Large intestine (tissue), 12 donors: ENCODE measurements at places on chromosomes 5 and 9. TPM values are rescaled to one million over a fixed set of nuclear protein-coding genes. Genes with fewer than 3 reads are reported as not detected.

GRCh38 chr9:29830821-29831220 is 2257.5 kb upstream of the C9orf72 start:
- peak; percentile 28 for DNase-seq

DNA sequence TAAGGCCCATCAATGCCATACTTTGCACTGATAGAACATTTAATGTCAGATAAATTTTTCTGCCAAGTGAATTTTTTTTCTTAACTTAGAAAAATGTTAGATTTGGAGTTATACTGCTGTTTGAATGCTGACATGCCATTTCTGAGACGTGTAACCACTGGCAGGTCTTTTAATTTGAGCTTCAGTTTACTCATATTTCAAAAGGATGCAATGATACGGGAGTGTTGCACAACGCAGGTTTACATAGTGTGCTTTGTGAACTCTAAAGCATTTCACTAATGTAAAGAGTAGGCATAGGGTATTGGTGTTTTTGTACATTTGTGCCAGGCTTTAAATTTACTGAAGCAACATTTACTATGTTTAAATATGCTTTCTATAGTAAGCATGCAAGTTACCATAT is 4.2 kb downstream of the ZBTB43 start:
- no peak for DNase-seq

- no peak for DNase-seq
Observed at GRCh38 chr5:57452885-57453284, 29.7 kb downstream of the ACTBL2 start.

DNA sequence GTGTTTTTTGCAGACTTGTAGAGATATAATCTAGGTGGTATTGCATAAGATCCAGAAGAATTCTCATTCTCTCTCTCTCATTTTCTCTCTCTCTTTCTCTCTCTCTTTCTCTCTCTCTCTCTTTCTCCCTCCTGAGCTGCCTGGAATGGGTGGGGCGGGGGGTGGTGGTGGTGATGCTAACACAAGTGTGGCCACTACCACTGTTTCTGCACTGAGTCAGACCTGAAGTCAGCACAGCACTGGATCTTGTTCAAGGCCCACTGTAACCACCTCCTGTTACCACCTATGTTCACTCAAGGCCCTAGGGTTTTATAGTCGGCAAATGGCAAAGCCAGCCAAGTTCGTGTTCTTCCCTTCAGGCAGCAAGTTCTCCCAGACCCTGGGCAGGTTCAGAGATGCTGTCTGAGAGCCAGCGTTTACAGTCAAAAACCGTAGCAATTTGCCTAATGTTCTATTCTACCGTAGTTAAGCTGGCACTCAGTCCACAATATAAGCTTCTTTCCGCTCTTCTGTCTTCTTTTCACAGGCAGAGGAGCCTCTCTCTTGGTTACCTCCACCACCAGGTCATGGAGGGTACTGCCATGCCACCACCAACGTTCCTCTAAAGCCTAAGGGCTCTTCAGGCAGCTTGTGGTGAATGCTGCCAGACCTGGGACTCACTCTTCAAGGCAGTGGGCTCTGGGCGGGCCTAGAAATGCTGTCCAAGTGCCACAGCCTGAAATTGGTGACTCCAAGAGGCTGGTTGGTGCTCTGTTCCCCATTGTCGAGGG is 235.7 kb upstream of the PRR16 start:
- no peak for DNase-seq

GRCh38 chr9:120291050-120291449 is 288.9 kb downstream of the CDK5RAP2 start:
- DNase-seq, result no peak

GRCh38 chr9:72586388-72587130 is 65.2 kb downstream of the TMC1 start:
- peak; percentile 92 for DNase-seq

DNA sequence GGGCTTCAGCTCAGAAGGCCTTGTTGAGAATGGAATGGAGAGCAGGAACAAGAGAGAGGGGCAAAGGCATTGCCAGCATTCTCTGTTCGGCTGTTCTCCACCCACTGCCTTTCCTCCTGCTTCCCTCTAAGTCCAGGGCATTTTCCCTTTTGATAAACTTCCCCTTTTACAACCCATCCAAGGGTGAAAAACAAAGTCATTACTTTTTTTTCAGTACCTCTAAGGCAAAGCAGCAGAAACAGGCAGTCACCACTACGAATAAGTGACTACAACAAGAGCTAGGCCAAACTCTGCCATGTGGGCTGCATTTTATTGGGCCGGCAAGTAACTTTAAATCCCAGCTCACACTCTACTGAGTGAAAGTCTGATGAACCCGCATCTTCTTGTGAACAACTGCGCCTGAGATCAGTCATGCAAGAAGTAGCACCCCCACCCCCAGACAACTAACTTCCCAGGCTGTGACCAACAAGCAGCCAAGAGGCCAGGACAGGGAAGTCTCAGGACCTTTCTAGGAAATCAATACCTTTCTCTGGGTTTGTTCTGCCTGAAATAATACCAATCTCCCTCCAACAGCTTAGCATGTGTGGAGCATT is 13.1 kb downstream of the IL7R start:
- DNase-seq, result no peak

DNA sequence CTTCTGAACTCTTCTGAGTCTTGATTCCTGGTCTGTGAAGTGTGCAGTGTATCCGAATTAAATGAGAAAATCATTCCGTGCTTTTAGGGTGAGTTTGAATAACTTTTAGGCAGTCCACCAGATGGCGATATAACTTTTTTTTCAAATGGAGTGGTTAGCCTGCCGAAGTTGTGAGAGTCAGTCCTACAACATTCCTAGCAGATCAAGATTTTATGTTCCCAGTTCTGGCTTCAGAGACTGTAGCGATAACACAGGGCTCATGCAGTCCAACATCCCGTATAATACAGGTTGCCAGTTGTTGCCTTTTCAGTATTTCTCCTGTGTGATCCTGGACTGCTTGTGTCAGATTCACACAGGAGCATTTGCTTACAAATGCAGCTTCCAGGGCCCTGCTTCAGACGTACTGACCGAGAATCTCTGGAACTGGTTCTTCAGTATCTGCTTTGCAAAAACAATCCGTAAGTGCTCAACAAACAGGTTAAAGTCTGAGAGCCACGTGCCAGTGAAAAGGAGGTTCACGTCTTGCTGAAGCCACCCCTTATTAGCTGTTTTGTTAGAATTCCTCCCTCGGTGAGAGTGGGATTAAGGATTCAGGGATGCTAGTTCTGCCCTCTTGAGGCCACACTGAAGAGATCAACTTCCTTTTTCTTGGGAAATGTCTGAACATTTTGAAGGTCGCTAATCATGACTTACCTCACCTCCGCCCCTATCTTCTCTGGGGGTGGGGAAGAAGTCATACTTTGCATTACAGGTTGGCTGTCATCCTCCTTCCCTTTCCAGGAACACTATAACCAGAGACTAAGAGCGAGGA is 22.8 kb downstream of the SMIM3 start:
- peak; percentile 94 for DNase-seq

DNA sequence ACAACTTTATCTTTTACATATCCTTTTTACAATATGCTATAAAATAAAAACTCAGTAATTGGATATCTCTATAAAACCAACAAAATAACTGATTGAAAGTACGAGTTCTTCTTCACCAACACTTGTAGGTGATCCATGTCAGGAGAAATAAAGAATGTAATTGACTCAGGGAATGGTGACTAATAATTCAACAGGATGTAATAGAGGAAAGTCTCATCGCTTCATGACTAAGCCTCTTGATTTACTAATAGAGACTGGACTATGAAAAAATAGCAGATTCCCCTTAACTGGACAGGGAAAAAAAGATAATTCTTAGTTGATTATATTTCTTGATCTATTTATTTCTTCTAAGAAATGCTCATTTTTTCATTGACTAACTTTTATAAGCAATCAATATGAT is 507.7 kb upstream of the PTGER4 start:
- DNase-seq, result no peak

GRCh38 chr5:22044229-22044628 is 808.9 kb downstream of the CDH12 start:
- no peak for DNase-seq

DNA sequence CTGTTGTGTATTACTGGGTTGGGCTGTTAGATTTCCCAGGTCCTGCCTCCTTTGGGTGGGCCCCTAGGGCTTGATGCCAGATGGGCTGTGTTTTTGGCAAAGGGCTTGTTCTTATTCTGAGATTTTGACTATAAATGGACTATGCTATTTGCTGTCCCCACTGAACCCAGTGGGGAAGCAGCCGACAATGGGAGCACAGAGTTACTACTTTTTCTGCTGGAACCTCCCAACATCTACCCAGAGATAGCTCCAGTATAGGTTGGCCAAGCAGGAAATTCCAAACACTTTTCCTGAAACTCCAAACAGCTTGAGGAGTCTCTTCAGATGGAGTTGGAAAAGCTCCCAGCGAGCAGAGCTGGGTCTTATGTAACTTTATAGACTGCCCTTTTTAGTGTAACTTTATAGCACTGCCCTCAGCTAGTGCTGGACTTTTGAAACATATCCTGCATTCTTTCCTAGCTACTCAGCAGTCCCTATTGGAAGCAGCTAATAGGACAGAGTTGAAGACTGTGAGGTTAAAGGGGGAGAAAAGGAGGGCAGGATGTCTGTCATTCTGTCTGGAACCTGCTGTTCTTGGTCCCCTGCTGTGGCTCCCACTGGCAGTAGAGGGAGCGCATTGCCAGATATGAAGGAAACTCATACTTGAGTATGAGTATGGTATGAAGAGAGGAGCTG is 21.0 kb downstream of the RUSC2 start:
- peak; percentile 82 for DNase-seq

DNA sequence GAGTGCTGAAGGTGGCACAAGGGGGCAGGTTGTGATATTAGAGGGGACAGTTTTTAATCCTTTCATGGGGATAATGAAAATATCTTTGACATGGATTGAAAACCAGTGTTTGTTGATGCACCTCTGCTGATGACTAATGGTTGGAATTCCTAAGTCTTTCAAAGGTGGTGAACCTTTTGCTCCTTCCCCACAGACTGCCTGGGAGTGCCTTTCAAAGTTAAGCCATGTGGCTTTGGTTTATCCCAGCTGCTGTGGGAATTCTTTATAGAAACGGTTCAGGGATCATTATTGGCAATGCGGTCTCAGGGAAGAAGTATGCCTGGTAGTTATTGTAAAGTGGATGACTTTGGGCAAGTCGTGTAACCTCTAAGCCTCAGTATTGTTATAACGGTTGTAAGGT is 45.7 kb downstream of the PIP5K1B start:
- no peak for DNase-seq

GRCh38 chr9:127683723-127684122 is 23.1 kb upstream of the CFAP157 start:
- no peak for DNase-seq

- DNase-seq, result no peak
Observed at GRCh38 chr9:1102642-1102970, 52.4 kb downstream of the DMRT2 start.

GRCh38 chr9:76537150-76537646 is 78.2 kb downstream of the GCNT1 start:
- no peak for DNase-seq

DNA sequence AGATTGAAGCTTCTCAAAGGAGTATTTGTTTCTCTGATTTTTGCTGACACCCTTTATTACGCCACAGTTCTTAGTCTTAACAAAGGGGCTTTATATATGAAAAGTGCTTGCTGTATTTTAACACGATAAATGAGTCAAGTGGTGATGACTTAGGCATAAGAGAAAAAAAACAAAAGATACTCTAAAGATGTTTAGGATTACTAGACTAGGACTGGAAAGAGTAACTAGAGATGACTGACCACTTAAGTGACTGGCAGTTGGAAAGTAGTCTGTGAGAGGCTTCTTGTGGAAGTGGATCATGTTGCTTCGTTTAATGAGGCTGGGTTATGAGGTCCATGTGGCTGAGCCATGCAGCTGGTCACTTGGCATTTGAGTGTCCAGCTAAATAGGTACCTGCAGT is 69.4 kb upstream of the ACTBL2 start:
- no peak for DNase-seq

DNA sequence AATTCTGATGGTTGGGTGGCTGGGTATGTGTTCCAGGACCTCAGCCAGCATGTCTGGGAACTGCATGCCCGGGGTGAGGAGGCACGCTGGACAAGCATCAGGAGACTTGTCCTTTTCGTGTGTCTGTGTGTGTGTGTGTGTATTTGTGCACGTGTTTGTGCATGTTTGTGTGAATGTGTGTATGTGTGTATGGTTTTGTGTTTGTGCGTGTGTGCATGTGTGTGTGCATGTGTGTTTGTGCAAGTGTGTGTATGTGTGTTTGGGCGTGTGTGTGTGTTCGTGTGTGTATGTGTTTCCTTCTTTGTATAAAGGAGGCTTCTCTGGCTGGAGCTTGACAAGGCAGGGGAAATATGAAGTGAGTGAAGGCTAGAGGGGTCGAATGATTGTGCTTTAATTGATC is 491.5 kb downstream of the IRX1 start:
- DNase-seq, result no peak

- no peak for DNase-seq
Observed at GRCh38 chr9:14240537-14240936, 73.4 kb downstream of the NFIB start.

DNA sequence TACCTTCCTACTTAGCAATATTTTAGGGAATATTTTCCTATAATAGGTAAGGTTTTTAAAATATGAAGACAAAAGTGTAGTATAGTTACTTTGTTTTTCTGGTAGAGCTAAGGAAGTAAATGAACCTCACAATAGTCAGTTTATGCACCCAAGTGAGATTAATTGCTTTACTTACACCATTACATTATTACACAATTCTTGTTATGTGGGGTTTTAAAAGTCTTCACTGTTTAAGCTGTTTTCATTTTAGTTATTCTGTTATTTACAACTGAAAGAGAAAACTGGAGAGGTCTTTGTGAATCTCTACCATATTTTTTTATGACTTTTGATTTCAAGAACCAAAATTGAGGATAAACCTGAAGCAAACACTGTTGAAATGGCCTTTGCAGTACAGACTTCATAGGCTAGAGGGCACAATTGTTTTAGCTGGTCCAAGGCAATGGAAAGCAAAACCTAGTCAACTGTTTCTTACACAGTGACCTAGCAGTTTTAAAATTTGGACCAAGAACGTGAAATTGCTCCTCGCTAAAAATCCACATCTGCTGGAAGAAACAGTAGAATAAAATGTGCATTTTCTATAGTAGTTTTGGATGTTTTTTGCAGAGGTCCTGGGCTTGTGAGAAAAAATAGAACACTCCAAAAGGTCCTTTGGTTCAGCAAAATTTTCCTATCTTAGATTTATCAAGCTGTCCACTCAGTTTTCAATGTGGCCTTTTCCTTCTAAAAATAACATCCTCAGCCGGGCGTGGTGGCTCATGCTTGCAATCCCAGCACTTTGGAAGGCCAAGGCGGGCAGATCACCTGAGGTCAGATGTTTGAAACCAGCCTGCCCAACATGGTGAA is 66.4 kb upstream of the FER start:
- DNase-seq, result peak; percentile 46

DNA sequence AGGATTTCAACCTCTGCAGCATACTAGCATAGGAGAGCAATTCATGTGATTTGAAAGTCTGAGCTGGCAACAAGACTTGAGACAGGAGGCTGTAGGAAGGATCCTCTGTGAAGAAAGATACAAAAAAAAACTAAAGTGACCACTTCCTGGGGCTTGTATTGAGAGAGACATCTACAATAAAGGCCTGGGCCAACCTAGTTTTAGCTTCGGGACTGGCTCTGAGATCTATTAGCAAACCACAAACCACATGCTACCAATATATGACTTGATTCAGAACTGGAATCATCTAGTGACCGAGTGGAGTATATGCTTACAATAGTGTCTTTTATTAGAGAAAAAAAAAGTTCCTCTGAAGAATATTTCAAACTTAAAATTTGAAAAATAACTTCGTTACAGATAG is 1448.9 kb upstream of the CDH6 start:
- no peak for DNase-seq

Gene CLIC3
- 3.6 TPM for polyA plus RNA-seq

Gene PLPPR1
- 0.87 TPM for polyA plus RNA-seq

Gene AHRR
- 3.9 TPM for polyA plus RNA-seq

Gene DAB2
- 178 TPM for polyA plus RNA-seq

Gene SETX
- 38.5 TPM for polyA plus RNA-seq

Gene ABLIM3
- 7.2 TPM for polyA plus RNA-seq

Gene PCDHGA8
- polyA plus RNA-seq, result 0.19 TPM
